Immature natural killer cell (primary cell): ENCODE measurements at places on chromosomes 4 and X. TPM values are rescaled to one million over a fixed set of nuclear protein-coding genes. Genes with fewer than 3 reads are reported as not detected.

Gene TMEM31
- not detected for polyA plus RNA-seq

Gene GAGE13
- polyA plus RNA-seq, result not detected

Gene TACR3
- polyA plus RNA-seq, result not detected

Gene CLGN
- not detected for polyA plus RNA-seq

Gene PNMA3
- 0.13 TPM for polyA plus RNA-seq

DNA sequence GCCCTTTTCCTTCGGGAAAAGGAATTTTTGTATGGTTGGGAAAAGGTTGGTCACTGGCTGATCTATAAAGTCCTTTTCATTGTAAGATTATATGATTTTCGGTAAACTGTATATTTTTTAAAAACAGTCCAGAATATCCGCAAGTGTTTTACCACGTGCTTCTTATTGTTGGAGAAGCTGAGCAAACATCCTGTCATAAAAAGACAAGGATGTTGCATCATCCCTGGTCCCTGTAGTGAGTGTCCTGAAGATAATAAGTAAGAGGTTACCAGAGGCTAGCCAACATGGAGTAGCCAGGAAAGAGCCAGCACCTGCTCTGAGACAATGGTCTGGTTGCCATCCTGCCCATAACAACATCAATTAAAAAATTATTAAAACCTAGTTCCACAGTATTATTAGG lies 5.1 kb downstream of the CXCL9 start:
- no peak overlapping the region for H3K27ac ChIP-seq
- no peaks in the 10 kb centered on the region for H3K27me3 ChIP-seq
- no peak for DNase-seq

GRCh38 chr4:163071308-163071707 lies 95.4 kb downstream of the NAF1 start:
- DNase-seq, result no peak
- peaks cover 8% of the 10 kb centered on the region for H3K27me3 ChIP-seq
- no peaks in the 10 kb centered on the region for H3K36me3 ChIP-seq
- no peak overlapping the region for H3K27ac ChIP-seq
- no peak overlapping the region for H3K4me3 ChIP-seq

DNA sequence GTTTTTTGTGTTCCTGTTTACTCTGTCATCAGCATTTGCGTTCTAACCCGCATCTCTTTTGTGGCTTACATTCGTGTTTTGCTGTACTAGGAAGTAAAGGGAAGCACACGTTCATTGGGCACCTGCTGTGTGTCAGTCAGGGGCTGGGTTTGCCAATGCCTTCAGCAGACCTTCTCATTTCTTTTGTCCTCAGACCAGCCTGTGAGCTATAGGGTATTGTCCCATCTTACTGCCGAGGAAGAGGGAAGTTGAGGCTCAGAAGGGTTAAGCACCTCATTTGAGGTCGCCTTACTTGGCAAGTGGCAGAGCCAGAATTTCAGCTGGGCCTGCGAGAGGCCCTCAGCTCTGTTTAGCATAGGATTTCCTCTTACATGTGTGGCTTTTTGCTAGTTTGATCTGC lies 8.7 kb downstream of the TBC1D14 start:
- H3K4me1 ChIP-seq, result peaks cover 58% of the 10 kb centered on the region
- H3K36me3 ChIP-seq, result peaks cover 8% of the 10 kb centered on the region
- DNase-seq, result no peak
- peak overlapping the region; percentile 55 for H3K4me3 ChIP-seq

DNA sequence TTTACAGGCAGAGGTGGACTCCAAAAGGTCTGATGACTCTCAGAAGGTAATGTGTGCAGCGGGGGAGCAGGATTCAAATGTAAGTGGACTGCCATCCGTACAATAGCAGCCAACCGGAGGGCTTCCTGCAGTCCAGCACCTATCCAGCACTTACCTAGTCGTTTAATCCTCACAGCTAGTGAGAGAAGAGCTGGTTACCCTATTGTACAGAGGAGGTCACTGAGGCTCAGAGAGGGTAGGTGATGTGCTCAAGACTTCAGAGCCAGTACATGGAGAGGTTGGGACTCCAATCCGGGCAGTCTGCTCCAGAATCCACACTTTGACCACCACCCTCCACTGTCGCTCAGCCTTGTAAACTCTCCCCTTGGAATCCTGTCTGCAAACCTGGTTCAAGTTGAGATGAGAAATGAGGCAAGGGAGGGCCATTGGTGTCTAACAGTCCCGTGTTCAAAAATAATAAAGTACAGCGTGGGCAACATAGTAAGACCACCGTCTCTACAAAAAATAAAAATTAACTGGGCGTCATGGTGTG lies 22.5 kb upstream of the JAKMIP1 start:
- H3K27ac ChIP-seq, result no peak overlapping the region
- peaks cover 2% of the 10 kb centered on the region for H3K4me1 ChIP-seq
- H3K4me3 ChIP-seq, result peak overlapping the region; percentile 19
- H3K36me3 ChIP-seq, result no peaks in the 10 kb centered on the region
- DNase-seq, result no peak

DNA sequence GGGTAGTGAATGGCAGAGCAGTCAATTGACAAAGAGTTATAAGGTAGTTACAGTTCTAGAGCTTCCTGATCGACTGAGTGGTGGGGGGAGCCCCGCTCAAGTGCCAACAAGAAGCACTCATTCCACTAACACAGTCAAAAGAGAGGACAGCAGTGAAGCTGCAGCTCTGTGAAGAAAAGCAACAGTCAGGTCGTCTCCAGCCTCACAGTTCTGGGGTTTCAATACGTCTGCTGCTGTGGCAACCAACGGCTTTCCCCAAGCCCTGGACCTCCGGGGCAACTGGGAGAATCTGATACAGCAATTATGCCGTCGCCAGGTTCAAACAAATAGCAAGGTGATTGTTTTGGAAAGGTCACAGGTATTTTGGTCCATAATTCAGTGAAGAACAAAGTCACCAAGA lies 30.8 kb downstream of the GPM6B start:
- H3K4me1 ChIP-seq, result no peaks in the 10 kb centered on the region

- no peak overlapping the region for H3K27ac ChIP-seq
- H3K36me3 ChIP-seq, result no peaks in the 10 kb centered on the region
- no peak for DNase-seq
- no peaks in the 10 kb centered on the region for H3K4me1 ChIP-seq
- no peak overlapping the region for H3K4me3 ChIP-seq
Observed at GRCh38 chr4:85005865-85006377, 39.4 kb upstream of the WDFY3 start.

DNA sequence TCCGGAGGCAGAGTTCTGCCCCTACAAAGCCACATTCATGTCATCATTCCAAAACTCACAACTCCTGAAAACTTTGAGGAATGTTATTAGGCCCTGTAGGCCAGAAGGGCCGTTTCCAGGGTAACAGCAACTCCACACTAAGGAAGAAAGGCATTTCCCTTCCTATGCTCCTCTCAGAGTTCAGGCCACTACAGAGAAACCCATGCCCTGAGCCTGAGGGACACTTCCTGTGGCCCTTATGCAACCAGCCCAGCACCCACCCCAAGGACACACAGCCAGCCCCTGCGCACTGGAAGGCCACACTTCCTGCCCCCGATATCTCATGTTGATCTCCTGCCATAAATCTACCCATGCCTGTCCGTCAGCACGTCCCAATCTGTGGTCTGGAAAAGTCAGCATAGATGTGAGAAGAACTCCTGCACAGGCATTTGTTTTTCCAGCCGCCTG lies 289.3 kb downstream of the BCOR start:
- no peak overlapping the region for H3K4me3 ChIP-seq
- no peak overlapping the region for H3K27ac ChIP-seq
- H3K4me1 ChIP-seq, result no peaks in the 10 kb centered on the region
- DNase-seq, result no peak

DNA sequence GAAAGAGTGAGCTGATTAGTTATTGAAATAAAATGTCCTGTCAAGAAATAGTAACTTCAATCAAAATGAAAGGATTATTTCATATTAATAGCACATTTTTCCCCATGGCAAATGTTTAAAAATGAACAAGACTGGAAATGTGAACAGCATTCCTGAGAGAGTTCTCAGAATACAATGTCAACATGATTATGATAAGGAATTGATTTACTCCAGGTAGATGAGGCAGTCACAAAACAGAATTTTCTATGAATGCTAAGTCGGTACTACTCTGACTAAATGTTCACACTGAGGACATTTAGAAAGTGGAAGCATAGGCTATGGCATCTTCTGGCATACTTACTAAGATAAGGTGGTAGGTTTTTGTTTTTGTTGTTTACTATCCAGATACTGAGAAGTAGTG lies 19.4 kb upstream of the GRSF1 start:
- no peaks in the 10 kb centered on the region for H3K4me1 ChIP-seq
- no peak for DNase-seq
- H3K27me3 ChIP-seq, result no peaks in the 10 kb centered on the region
- H3K36me3 ChIP-seq, result no peaks in the 10 kb centered on the region
- no peak overlapping the region for H3K27ac ChIP-seq

DNA sequence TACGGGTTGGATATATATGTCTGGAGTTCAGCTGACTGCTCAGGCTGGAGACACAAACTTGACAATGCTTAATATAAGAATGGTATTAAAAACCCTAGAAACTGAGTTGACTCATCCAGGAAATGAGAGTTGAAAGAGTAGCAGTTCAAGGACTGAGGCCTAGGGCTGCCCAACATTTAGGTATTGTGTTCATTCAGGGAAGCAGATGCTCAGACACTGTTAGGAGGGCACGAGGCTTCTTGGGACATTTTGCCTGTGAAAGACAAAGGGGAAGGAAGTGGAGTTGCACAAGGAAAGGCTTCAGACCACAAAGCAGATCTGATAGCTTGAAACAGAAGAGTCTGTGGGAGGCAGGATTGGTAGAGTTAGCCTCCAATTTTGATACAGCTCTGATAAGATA lies 52.0 kb upstream of the HS3ST1 start:
- no peak overlapping the region for H3K4me3 ChIP-seq
- no peaks in the 10 kb centered on the region for H3K36me3 ChIP-seq
- no peaks in the 10 kb centered on the region for H3K27me3 ChIP-seq
- H3K4me1 ChIP-seq, result no peaks in the 10 kb centered on the region
- no peak for DNase-seq

- H3K4me3 ChIP-seq, result no peak overlapping the region
- no peaks in the 10 kb centered on the region for H3K4me1 ChIP-seq
- no peaks in the 10 kb centered on the region for H3K36me3 ChIP-seq
- no peak for DNase-seq
- H3K27me3 ChIP-seq, result no peaks in the 10 kb centered on the region
Observed at GRCh38 chr4:61522312-61522711, 322.2 kb downstream of the ADGRL3 start.

- peaks cover 17% of the 10 kb centered on the region for H3K36me3 ChIP-seq
- H3K27ac ChIP-seq, result no peak overlapping the region
- no peaks in the 10 kb centered on the region for H3K27me3 ChIP-seq
- no peak for DNase-seq
Observed at GRCh38 chr4:159305129-159305528, 202.2 kb downstream of the RAPGEF2 start.

DNA sequence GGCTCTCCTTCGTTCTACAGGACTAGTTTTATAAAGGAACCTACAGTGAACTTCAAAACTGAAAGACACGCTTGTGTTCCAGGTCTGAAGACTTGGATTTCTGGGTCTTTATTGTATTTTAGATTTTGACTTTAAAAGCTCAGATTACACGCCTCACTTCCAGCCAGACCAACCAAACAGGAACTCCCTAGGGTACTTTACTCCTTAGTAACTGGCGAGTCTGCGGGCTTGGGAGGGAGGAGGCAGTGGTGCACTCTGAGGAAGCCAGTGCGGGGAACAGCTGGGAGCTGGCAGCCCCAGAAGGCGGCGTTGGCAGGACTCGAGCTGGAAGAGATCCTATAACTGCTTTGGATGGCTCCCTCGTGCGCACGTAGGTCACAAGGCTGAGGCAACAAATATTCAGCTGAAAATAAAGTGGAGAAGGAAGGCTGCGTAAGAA lies 391 bp upstream of the PHKA1 start:
- no peak overlapping the region for H3K27ac ChIP-seq
- no peak for DNase-seq
- H3K27me3 ChIP-seq, result no peaks in the 10 kb centered on the region
- H3K36me3 ChIP-seq, result no peaks in the 10 kb centered on the region

DNA sequence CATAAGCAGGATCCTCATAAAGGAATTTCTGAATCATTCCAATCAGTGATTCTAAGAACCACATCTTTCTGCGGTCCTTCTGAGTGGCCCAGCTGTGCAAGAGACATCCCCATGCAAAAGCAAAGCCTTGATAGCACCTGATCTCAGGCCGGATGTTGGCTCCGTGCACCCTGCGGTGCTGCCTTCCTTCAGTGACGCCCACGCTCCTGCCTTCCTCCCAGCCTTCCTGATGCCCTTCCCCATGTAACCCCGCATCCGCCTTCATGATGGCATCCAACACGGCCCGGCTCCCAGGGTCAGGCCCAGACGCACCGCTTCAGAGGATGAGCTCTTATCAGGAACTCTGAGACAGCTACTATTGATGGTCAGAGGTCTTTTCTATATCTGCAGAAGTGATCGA lies 20.4 kb upstream of the CYP4V2 start:
- H3K4me3 ChIP-seq, result no peak overlapping the region
- H3K36me3 ChIP-seq, result no peaks in the 10 kb centered on the region
- DNase-seq, result no peak
- peaks cover 5% of the 10 kb centered on the region for H3K27me3 ChIP-seq

DNA sequence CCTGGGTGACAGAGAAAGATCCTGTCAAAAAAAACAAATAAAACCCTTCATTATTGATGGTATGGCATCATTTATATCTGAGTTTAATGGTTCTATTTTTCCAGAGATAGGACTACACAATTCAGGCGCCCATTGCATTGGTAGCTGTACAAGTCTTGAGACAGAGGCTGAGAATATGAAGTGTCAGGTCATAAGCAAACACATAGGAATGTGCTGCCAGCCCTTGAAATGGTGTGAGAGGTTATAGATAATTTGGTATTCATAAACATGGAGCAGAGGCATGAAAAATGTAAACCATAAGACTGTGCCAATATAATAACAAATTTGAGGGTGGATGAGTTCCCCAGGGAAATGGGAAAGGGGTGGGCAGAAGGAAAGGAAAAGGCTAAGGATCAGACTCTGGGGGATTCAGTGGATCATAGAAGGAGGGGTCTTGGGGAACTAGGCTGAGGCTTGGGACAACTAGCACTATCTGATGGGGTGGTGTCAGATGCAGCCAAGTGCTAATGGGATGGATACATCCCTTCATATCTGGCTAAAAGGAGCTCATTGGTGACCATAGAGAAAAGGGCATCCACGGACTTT lies 50.8 kb downstream of the MAOA start:
- H3K27ac ChIP-seq, result no peak overlapping the region
- no peak overlapping the region for H3K4me3 ChIP-seq
- DNase-seq, result no peak
- H3K4me1 ChIP-seq, result no peaks in the 10 kb centered on the region

DNA sequence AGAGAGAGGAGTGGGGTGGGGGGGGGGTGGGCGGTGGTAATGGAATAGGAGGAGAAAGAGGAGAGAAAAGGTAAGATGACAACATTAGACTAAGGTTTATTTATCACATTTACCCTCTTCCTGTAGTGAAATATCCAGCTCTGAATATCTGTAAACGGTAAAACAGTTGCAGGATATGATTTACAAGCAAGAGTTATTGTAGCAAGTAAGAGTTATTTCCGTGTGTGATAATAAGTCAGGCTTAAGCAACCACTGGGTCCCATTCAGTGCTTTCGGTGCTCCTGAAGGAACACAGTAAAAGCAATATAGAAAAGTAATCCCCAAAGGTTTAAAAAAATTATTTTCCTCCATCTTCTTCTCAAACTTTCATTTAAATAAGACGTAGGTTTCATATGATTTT lies 103.6 kb downstream of the MANBA start:
- no peak overlapping the region for H3K27ac ChIP-seq
- H3K4me3 ChIP-seq, result no peak overlapping the region
- H3K4me1 ChIP-seq, result no peaks in the 10 kb centered on the region

GRCh38 chr4:64001229-64001898 lies 407.9 kb downstream of the TECRL start:
- H3K36me3 ChIP-seq, result no peaks in the 10 kb centered on the region
- DNase-seq, result no peak
- no peak overlapping the region for H3K4me3 ChIP-seq
- no peaks in the 10 kb centered on the region for H3K4me1 ChIP-seq
- no peak overlapping the region for H3K27ac ChIP-seq
- H3K27me3 ChIP-seq, result no peaks in the 10 kb centered on the region
